ENCODE measurements at places on chromosomes 13 and 19. TPM values are rescaled to one million over a fixed set of nuclear protein-coding genes. Genes with fewer than 3 reads are reported as not detected.
A peak's percentile ranks its signal among the peaks of the same experiment; 100 is the strongest.

DNA sequence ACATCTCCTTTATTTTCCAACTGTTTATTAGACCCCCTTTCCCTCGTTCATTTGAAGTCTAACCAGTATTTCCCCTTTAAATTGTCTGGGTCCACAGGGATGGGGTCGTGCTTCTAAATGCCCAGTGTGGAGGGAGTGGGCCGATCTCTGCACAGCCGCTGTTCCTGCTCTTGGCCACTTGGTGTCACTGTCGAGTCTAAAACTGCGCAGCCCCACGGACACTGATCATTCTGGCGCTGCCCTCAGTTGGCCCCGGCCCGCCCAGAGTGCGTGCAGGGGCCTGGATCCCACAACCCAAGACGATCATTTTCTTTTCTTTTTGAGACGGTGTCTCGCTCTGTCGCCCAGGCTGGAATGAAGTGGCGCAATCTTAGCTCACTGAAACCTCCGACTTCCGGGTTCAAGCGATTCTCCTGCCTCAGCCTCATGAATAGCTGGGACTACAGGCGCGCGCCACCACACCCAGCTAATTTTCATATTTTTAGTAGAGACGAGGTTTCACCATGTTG, 12.0 kb downstream of the WDR88 start:
- peak; percentile 61 for DNase-seq

- DNase-seq: no peak
Observed at GRCh38 chr19:3249408-3249807, 24.9 kb downstream of the CELF5 start.

- no peak for DNase-seq
Observed at GRCh38 chr13:90732049-90732448, 615.4 kb upstream of the MIR17HG start.

DNA sequence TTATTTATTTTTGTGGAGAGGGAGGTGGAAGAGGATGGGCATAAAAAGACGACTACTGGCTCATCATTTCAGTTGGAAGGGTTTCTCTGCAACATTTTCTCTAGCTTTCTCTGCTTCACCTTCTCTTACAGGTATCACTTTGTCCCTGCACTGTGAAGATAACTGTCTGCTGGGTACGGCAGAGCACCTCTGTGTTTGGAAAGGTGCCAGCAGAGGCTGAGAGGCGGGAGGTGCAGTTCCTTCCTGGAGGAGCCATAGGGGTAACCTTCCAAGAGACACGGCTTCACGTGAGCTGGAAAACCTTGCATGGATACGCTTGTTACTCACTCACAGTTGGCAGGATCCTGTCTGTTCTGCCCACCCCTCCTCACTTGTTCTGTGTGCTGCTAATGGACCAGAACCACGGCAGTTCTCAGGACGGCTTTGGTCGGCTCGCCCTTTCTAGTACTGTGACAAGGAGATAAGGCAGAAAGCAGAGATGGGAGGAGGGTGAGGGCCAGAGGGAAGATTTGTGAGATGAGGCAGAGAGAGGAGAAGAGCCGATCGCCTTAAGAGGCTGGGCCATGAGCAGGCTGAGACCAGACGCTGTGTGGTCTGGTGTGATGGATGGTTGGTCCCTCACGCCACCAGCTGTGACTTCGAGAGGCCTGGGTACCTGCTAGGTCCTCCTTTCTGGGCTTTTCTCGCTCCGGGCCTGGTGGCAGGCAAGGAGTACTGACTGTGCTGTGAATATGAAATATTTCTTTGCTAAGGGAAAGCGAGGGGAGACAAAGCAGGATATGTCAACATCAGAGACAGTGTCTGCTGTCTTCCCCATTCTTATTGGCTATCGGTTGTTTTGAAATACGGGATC, 66.8 kb downstream of the MRPL57 start:
- DNase-seq: no peak

GRCh38 chr19:21130097-21130775, 11.6 kb upstream of the ZNF431 start:
- DNase-seq: no peak

GRCh38 chr19:11578258-11579142, 1.1 kb upstream of the ACP5 start:
- DNase-seq: peak; percentile 80

DNA sequence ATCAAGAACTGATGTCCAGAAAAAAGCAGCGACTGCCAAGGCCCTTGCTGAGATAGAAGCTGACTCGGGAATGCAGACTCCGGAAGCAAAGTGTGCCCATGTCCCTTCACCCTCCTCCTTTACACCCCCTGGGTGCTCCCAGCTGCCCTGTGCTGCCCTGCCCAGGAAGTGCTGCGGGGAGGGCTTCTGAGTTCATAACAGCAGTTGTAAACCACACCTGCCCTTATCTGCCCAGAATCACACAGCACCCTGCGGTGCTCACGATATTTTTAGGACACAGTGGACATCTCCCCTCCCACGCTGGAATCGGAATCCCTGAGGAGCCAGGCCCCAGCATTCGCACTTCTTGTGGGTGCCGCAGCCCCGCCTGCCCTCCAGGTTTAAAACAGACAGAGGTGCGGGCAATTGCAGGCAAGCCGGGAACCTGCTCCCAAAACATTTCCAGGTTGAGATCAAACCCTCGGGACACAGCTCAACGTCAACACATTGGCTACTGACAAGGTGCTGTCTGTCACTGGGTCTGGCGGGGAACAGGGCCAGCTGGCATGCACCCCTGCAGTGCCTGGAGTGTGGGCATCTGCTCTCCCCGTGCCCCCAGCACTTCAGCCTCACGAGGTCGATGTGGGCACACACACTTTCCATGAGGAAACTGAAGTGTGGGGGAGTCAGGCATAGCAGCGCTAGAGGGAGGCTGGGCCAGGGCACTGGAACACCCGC, 36.8 kb downstream of the RAB20 start:
- DNase-seq: no peak

PSG1 gene
- total RNA-seq: not detected

MEF2B gene
- 3.4 TPM for total RNA-seq

SELENOV gene
- total RNA-seq: not detected

KLF1 gene
- not detected for total RNA-seq

NCAN gene
- total RNA-seq: 0.13 TPM

TLE2 gene
- 76.6 TPM for total RNA-seq

F2RL3 gene
- 3.2 TPM for total RNA-seq

All from kidney (tissue), 22 donors.